ENCODE measurements at places on chromosomes 5 and 9.
A peak's percentile ranks its signal among the peaks of the same experiment; 100 is the strongest.

- peak; percentile 26 for DNase-seq
Observed at GRCh38 chr5:171484460-171484899, 65.0 kb downstream of the FGF18 start.

DNA sequence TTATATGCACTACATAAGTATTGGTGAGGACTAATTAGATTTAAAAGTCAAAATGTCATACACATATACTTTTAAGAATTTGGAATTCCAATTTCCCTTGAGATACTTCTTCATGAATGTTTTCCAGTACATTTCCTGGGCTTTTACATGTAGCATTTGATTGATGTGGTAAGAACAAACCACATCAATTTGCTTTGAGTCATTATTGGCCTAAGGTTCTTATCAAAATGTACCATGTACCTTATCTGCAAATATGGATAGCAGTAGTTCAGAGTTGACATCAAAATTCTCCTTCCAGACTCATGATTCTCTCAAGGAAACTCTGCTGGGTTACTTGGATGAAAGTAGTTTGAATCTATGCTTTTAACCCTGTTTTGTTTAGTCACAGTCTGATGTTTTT, 2.5 kb downstream of the CAST start:
- no peak for DNase-seq

GRCh38 chr5:32443145-32443540, 1.4 kb downstream of the ZFR start:
- DNase-seq: no peak

DNA sequence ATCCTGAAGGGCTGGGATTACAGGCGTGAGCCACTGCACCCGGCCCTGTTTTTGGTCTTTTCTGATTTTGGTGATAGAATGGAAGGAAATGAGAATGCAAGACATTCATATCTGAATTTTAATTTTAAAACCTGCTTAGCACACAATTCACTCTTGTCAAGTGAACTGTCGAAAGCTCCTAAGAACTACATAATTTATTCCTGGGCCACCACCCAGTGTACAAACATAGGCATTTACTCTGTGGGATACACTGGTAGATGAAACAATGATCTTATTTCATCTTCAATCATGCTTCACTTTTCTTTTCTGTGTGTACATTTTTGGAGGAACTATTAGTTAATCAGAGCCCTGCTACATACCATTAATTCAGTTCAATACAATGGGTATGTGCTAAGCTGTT, 227.3 kb downstream of the EBF1 start:
- no peak for DNase-seq

GRCh38 chr5:169106911-169107706, 193.8 kb downstream of the SLIT3 start:
- no peak for DNase-seq

GRCh38 chr9:107059220-107059619, 196.3 kb downstream of the ZNF462 start:
- DNase-seq: no peak

DNA sequence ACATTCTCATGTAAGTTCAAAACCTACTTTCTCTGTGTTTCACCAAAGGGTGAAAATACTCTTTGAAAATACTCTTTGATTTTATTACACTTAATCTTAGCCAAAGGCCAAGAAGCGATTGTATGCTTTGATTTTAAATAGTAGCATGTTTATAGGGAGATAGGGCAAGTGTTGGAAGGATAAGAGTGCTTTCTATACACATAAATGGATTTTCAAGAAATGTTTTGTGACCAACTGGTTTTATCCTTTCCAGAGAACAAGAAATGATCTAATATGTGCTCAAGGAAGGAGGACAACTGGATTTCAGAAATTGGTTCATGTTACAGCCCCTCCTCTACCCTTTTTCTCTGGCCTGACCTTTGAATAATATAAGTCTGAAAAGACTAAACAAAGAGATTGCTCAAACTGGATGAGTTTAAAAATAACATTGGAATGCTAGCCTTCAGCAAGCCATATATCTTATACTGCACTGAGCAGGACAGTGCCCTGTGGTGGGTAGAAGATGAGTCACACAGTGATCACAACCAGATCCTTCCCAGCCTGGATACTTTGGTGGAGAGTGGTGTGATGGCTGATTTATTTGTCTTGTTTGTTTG, 13.1 kb downstream of the PALM2AKAP2 start:
- peak; percentile 25 for DNase-seq

DNA sequence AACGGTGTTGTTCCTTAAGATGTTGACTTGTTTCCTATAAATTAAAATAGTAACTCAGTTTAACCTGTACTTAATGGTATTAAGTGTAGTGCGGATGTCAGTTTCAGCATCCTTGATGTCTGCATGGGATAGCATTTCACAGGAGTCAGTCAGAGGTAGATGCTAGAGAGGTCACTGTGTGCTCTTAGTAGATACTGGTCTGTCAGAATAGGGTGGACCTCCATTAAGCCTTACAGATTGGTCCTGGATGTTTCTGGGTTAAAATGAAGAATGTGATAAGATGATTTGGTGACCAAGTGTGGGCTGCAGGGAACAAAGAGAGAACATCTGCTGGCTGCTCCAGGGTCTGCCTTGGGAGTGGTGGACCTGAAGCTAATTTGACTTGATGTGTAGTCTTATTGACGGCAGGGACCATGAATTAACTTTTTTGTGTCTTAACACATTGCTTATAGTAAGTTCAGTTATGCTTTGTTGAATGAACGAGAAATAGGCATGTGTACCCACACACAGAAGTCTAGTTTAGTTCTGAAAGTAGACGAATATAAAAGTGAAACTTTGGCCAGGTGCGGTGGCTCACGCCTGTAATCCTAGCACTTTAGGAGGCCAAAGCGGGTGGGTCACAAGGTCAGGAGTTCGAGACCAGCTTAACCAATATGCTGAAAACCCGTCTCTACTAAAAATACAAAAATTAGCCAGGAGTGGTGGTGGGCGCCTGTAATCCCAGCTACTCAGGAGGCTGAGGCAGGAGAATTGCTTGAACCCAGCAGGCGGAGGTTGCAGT, 12.5 kb downstream of the RAB24 start:
- no peak for DNase-seq

DNA sequence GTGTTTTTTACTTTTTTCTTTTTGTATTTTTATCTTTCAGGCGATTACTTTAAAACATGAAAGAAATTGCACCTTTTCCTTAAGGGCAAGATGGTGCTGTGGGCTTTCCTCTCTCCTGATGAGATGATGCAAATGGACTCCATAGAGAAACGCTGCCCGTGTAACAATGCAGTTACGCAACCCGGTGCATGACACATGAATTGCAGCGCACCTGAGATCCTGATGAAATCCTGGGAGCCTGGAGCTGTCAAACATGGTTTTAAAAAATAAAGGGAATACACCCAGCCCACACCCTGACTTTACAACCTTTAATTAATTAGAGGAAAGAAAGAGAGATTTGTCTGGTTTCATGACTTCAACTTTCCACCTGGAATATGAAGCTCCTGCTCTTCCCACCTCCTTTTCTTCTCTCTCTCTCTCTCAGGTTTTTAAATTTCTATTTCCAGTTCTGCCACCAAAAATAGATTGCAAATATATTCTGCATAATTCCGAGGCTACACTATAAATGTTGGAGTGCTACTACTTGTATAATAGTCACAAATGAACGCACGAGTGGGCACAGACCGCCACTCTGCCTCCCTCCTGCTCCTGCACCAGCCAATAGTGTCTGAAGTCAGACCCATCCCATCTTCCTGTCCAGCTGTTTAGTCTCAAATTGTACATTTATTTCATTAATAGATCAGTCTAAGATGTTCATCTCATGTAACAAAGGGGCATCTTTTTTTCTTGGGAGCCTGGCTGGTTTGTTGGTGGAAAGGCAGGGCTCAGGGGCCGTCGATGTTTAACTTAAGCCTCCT, 179.1 kb downstream of the AUH start:
- DNase-seq: no peak

- peak; percentile 68 for DNase-seq
Observed at GRCh38 chr5:143495110-143495509, 91.6 kb upstream of the NR3C1 start.

DNA sequence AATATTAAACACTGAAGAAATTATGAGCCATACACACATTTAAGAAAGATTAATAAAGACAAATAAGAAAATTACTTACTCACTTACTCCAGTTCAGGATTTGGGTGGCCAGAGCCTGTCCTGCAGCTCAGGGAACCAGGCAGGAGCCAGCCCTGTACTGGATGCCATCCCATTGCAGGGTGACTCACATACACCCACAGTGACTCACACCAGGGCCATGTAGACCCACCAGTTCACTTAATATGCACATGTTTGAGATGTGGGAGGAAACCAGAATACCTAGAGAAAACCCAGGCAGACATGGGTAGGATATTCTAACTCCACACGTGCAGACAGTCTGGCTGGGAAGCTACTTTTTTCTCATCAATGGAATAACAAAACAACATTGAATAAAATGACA, 49.6 kb upstream of the ADRB2 start:
- peak; percentile 41 for DNase-seq

DNA sequence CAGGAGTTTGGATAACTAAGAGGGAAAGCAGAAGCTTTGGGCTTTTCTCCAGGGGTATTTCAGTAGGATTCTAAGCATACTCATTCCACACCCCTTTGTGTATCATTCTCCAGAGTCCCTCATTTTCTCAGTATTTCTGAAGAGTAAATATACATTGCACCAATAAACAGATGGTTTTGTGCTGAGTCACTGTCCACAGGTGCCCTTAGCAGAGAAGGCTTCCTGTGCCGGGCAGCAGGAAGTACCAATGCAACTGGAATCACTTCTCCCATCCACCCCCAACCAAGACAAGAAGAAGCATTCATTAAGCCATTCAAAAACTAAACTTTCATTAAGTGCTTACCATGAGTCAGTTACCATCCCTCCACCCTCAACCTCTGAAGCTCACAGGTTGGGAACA, 3.6 kb upstream of the CCNJL start:
- peak; percentile 94 for DNase-seq

DNA sequence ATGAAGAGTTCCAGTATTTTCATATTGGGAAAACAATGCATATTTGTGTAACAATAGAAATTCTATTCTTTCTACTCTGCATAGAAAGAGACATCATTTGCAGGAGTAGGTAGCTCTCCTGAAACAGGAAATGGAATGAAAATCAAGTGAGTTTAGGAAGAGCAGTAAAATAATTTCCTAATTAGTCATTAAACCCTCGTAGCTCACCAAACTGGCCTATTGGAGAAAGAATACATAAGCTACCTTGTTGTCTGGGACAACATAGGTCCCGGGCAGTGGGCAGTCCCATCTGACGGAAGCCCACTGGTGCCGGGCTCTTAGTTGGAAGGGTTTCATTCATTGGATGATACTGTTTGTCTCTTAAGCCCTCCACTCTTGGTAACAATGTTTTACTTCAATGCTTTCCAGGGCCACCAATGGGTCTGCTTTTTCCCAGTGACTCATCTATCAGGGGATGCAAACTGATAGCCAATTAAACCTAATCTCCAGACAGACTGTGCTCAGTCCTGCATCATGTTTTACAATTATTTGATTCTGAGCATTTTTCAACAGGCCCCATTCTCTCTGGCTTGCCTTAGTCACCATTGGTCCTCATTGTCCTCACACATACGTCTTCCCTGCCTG, 46.5 kb downstream of the GNA14 start:
- DNase-seq: no peak

Measured in A549 (cell line).